T-cell (primary cell): ENCODE measurements at places on chromosomes 7 and 10.

GRCh38 chr7:7830122-7830878 is 111.9 kb upstream of the RPA3 start:
- H3K36me3 ChIP-seq = no peaks in the 10 kb centered on the region
- no peak overlapping the region for H3K27ac ChIP-seq
- no peak for DNase-seq
- H3K4me1 ChIP-seq = no peaks in the 10 kb centered on the region
- H3K27me3 ChIP-seq = no peaks in the 10 kb centered on the region

- H3K36me3 ChIP-seq = no peaks in the 10 kb centered on the region
- no peaks in the 10 kb centered on the region for H3K4me1 ChIP-seq
- peaks cover 75% of the 10 kb centered on the region for H3K27me3 ChIP-seq
- DNase-seq = no peak
- no peak overlapping the region for H3K4me3 ChIP-seq
- no peak overlapping the region for H3K27ac ChIP-seq
Observed at GRCh38 chr7:1646391-1646790, 23.7 kb upstream of the ELFN1 start.

GRCh38 chr7:73918926-73919693 is 58.2 kb downstream of the TMEM270 start:
- H3K36me3 ChIP-seq = no peaks in the 10 kb centered on the region
- H3K4me3 ChIP-seq = no peak overlapping the region
- no peak for DNase-seq
- no peaks in the 10 kb centered on the region for H3K4me1 ChIP-seq

GRCh38 chr7:96989241-96989858 is 16.0 kb upstream of the DLX6 start:
- no peak overlapping the region for H3K4me3 ChIP-seq
- H3K36me3 ChIP-seq = no peaks in the 10 kb centered on the region
- DNase-seq = no peak
- H3K27me3 ChIP-seq = peaks cover 38% of the 10 kb centered on the region
- no peaks in the 10 kb centered on the region for H3K4me1 ChIP-seq
- no peak overlapping the region for H3K27ac ChIP-seq

- no peaks in the 10 kb centered on the region for H3K27me3 ChIP-seq
- no peaks in the 10 kb centered on the region for H3K4me1 ChIP-seq
- no peaks in the 10 kb centered on the region for H3K36me3 ChIP-seq
Observed at GRCh38 chr7:53035499-53036412, at the start of gene POM121L12. Gene POM121L12 (plus strand): TSS chr7:53035633. CDS start chr7:53035672, 39 bp downstream.

GRCh38 chr10:3570855-3571266 is 214.1 kb downstream of the KLF6 start:
- DNase-seq = no peak
- H3K4me3 ChIP-seq = no peak overlapping the region
- peaks cover 1% of the 10 kb centered on the region for H3K27me3 ChIP-seq
- no peaks in the 10 kb centered on the region for H3K36me3 ChIP-seq

DNA sequence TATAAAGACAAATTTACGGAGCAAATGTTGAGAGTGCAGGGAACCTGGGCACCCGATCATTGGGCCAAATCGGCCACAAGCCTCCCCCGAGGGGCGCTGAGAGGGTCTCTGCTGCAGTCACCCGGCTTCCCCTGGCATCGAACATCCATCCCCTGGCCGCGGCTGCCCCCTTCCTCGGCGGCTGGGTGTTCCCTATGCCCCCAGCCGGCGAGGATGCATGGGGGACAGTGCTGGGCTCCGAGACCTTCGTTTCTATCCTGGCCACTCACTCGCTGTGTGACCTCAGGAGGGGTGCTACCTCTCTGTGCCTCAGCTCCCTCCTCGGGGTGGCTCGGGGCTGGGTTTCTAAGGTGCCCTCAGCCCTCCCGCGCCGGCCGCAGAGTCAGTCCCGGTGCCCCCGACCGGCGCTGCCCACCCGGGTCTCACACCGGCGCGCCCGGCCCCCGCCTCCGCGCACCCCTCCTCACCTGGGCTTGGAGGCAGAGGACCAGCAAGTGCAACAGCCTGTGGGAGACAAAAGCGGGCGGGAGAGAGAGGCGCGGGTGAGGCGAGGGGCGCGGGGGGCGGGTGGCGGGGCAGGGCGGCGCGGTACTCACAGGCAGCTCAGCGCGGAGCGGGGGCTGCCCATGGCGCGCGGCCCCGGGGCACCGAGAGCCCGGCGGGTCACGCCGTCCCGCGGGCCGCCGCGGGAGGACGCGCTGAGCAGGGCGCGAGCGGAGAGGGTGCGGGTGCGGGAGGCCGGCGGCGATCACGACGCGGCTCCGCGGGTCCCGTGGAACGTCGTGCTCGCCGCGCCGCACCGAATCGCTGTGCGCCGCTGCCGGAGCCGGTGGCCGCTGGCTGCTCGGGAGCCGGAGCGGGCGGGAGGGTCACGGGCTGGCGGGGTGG is at the start of gene FGF8:
Gene FGF8 (minus strand): TSS at position 842 of the 888 bp plus-strand sequence. CDS start 214 bp downstream, at position 628.
- H3K27me3 ChIP-seq = peaks cover 26% of the 10 kb centered on the region
- no peak within 1 kb of the TSS for H3K4me3 ChIP-seq
- H3K36me3 ChIP-seq = no peaks in the 10 kb centered on the region

GRCh38 chr10:69721690-69722310 is 79.9 kb upstream of the COL13A1 start:
- no peaks in the 10 kb centered on the region for H3K36me3 ChIP-seq
- no peak for DNase-seq
- peaks cover 36% of the 10 kb centered on the region for H3K27me3 ChIP-seq
- no peaks in the 10 kb centered on the region for H3K4me1 ChIP-seq
- H3K4me3 ChIP-seq = no peak overlapping the region
- H3K27ac ChIP-seq = no peak overlapping the region

GRCh38 chr10:49632406-49633317 is 18.8 kb downstream of the CHAT start:
- no peak for DNase-seq
- no peak overlapping the region for H3K27ac ChIP-seq
- peaks cover 8% of the 10 kb centered on the region for H3K27me3 ChIP-seq

DNA sequence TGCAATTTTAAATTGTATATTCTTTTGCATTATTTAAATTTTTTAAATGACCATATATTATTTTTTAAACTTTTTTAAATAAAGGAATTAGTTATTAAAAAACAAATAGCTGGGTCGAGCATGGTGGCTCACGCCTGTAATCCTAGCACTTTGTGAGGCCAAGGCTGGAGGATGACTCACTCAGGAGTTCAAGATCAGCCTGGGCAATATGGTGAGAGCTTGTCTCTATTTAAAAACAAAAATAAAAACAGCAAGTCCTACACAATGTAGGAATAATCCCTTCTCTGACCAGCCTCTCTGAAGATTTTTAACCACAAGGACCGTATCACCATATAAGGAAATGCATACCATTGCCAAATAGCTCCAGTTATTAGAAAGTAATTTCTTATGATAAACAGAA is 19.6 kb downstream of the NOC3L start:
- peaks cover 66% of the 10 kb centered on the region for H3K36me3 ChIP-seq
- DNase-seq = no peak
- H3K4me1 ChIP-seq = no peaks in the 10 kb centered on the region
- no peak overlapping the region for H3K27ac ChIP-seq
- no peaks in the 10 kb centered on the region for H3K27me3 ChIP-seq

DNA sequence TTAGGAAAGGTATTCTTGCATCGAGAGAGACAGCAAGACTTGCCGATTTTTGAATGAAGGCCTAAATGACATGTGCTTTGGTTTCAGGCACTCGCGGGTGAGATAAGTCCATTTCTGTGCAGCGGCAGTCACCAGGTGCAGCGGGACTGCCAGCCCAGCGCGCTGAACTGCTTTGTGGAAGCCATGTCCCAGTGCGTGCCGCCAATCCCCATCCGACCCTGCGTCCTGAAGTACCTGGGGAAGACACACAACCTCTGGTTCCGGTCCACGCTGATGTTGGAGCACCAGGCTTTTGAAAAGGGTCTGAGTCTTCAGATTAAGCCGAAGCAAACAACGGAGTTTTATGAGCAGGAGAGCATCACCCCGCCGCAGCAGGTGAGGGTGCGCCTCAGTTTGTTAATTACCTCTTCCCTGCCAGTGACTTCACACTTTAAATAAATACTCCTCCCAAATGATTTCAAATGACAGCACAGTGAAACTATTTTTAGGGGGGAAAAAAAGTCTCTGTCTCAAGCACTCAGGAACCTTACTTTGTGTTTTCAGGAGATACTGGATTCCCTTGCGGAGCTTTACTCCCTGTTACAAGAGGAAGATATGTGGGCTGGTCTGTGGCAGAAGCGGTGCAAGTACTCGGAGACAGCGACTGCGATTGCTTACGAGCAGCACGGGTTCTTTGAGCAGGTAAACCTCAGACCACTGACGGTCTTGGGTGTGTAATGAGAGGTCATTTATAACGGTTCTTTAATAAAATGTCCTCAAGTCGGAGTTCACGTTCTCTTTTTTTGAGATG is 98.3 kb downstream of the TRRAP start:
- DNase-seq = no peak
- no peaks in the 10 kb centered on the region for H3K27me3 ChIP-seq
- H3K36me3 ChIP-seq = peaks cover 32% of the 10 kb centered on the region
- H3K4me3 ChIP-seq = no peak overlapping the region
- H3K4me1 ChIP-seq = no peaks in the 10 kb centered on the region

DNA sequence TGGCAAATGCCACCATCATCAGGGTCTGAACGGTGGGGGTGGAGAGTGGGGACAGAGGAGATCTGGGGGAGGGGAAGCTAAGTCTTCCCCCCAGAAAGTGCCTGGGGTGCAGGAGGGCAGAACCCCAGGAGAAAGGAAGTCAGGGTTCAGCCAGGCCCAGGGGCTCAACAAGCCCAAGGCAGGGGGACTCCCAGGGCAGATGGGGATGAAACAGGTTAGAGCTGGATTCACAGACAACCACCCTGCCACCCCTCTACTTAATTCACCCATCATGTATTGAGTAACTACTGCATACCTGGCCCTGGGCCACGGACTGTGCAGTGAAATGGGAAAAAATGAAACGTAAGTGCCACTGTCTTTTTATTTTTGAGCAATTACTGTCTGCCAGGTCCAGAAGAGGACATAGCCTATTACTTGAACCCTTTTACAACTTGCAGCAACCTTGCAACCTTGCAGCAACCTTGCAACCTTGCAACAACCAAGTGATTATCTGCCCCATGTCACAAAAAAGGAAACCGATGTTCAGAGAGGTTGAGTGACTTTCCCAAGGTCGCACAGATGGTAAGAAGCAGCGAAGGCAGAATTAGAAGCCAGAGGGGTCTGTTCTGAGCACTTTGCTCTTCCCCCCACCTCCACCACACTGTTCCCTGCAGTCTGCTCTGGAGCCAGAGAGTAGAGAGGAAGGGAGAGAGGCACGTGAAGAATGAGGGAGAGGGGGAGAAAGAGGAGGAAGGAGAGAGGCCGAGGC is 4.8 kb downstream of the ELN start:
- H3K27me3 ChIP-seq = no peaks in the 10 kb centered on the region
- H3K4me1 ChIP-seq = peaks cover 5% of the 10 kb centered on the region
- H3K27ac ChIP-seq = no peak overlapping the region
- no peaks in the 10 kb centered on the region for H3K36me3 ChIP-seq
- no peak overlapping the region for H3K4me3 ChIP-seq
- no peak for DNase-seq

DNA sequence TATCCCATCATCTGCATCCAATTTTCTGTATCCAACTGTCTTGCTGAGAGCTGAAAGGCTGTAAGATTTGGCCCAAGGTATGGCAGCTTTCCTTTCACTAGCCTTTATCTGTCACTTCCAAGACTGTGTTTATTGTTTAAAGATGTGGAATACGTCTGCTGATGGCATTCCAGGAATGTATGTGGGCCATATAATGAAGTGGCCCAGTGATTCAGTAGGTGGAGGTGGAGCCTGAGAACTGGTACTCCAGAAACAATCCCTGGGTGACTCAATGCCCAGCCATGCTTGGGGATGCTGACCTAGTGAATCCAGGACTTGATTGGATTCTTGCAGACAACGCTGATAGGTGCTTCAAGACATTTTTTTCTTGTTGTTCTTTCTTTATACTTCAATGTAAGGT is 13.5 kb downstream of the NEUROD6 start:
- H3K4me3 ChIP-seq = no peak overlapping the region
- no peaks in the 10 kb centered on the region for H3K4me1 ChIP-seq
- no peaks in the 10 kb centered on the region for H3K36me3 ChIP-seq
- H3K27me3 ChIP-seq = no peaks in the 10 kb centered on the region
- H3K27ac ChIP-seq = no peak overlapping the region

DNA sequence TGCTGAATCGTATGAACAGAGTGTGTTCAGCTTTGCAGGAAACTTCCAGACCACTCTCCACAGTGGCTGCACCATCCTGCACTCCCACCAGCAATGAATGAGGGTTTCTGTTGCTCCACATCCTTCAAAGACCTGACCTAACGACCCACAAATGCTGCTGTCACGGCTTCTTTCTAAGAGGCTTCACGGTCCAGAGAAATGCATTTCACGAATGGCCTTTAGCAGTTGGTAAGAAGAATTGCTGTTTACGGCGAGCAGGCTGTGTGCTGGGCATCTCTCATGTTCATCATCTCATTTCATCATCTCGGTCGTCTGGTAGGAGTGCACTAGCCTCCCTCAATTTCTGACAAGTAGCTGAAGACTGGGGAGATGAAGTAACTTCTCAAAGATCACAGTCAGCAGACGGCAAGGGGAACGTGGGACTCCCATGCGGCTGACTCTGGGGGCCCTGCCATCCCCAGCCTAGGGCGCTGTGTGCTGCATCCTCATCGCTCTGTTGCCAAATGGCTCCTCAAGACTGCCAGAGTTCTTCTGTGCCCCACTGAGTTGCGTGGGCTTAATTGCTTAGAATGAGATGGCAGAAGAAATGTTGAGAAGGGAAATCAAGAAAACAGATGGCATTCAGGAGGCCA is 72.9 kb downstream of the ADARB2 start:
- no peak for DNase-seq
- H3K27me3 ChIP-seq = no peaks in the 10 kb centered on the region
- H3K27ac ChIP-seq = no peak overlapping the region
- H3K4me3 ChIP-seq = no peak overlapping the region

- no peak overlapping the region for H3K4me3 ChIP-seq
- H3K27me3 ChIP-seq = no peaks in the 10 kb centered on the region
- no peaks in the 10 kb centered on the region for H3K4me1 ChIP-seq
- DNase-seq = no peak
- H3K36me3 ChIP-seq = no peaks in the 10 kb centered on the region
- no peak overlapping the region for H3K27ac ChIP-seq
Observed at GRCh38 chr10:60311821-60312220, 77.9 kb downstream of the ANK3 start.

DNA sequence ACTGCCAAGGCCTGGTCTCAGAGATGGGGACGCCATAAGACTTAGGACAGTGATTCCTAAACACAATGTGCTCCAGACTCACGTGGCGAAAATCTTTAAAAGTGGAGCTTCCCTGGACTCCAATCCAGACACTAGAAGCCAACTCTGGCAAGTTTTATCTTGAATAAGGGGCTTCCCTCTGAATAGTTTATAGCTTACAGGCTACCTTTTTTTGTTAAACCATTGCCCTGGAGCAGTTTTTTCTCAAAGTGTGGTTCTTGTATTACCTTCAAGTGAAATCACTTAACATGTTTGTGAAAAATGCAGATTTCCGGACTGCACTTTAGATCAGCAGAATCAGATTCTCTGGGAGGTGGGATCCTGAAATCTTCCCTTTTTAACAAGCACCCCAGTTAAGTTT is 171.7 kb upstream of the PHF14 start:
- H3K4me3 ChIP-seq = no peak overlapping the region
- H3K27ac ChIP-seq = no peak overlapping the region
- H3K36me3 ChIP-seq = no peaks in the 10 kb centered on the region
- H3K4me1 ChIP-seq = no peaks in the 10 kb centered on the region
